Astrocyte (in vitro differentiated cells and primary cell): ENCODE measurements at places on chromosomes 1 and 21. TPM values are rescaled to one million over a fixed set of nuclear protein-coding genes. Genes with fewer than 3 reads are reported as not detected.

Gene NTMT2
- total RNA-seq, result 0.43 TPM in 1 of 2 replicates, not detected in the other

Gene AMPD1
- not detected in 2 replicates for total RNA-seq

Gene ARL8A
- 72.9 and 83.0 TPM in 2 replicates for total RNA-seq

Gene LCE2D
- total RNA-seq, result not detected in 2 replicates

DNA sequence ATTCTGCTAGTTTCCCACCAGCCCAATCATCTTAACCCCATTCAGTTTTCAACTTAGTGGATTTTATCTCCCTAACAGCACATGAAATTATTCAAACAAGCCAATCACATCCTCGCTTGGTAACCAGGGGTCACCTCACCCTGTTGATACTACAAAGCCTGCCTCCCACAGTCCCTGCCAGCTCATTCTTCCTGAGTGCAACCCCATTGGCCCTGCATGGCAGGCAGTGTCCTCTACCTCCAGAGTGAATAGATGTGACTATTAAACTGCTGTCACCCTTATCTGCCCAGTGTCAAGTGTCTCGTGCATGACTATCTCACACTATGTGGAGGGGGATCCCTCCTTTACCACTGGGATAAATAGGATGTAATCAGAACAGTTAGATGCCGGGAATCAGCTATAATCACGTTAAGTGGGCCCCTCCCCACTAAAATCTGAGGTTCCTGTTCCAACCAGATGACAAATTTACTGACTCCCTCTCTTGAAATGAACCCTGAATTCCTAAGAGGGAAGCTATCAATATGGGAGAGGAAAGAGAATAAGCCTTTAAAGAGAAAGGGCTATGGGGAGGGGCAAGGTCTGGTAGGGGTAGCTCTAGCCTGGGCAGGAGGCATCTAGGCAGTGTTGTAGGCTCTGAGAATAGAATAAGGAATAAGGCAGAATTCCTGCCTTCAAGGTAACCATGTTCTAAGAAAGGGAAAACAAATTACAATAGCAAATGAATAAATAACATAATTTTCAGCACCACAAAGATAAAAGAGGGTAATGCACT lies 155.9 kb downstream of the SLC30A10 start:
- H3K27ac ChIP-seq, result peak overlapping the region; percentile 28
- H3K27me3 ChIP-seq, result no peaks in the 10 kb centered on the region
- no peak overlapping the region for H3K4me3 ChIP-seq
- peaks cover 10% of the 10 kb centered on the region for H3K4me1 ChIP-seq
- no peak for DNase-seq
- H3K36me3 ChIP-seq, result no peaks in the 10 kb centered on the region

GRCh38 chr1:63710761-63711380 lies 62.9 kb upstream of the ROR1 start:
- no peak overlapping the region for H3K4me3 ChIP-seq
- no peaks in the 10 kb centered on the region for H3K36me3 ChIP-seq
- H3K4me1 ChIP-seq, result peaks cover 11% of the 10 kb centered on the region
- H3K27me3 ChIP-seq, result peaks cover 20% of the 10 kb centered on the region
- DNase-seq, result no peak

DNA sequence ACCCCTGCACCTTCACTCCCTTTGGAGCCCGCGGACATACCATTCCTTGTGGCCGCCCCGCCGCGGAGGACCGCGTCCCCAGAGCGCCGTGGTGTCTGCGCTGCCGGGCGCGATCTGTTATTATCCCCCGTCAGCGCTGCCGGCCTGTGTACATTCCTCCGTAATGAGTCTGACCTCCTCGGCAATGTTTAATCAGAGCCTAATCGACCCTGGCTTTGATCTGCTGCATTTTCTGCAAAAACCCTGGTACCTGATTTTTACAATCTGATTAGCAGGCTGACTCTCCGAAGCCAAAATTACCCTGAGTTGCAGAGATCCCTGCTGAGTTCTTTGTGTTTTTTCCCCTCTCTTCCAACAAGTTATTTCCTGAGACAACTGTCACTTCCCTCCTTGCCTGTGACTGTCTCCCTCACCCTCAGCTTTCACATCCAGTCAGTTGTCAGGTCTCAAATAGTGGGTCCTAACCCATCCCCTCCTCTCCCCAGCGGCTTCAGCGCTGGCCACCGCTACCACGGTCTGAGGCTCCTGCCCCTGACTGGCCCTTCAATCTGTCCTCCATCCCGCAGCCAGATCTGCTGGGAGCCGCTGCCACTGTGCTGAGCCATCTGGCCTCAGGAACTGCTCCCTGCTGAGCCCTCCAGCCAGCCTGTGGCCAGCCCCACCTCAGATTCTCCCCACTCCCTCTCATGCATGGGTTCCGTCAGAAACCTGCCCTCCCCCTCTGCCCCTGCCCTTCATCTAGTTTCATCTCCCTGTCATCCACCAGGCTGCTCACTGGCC lies 53.5 kb downstream of the GLIS1 start:
- peaks cover 57% of the 10 kb centered on the region for H3K4me1 ChIP-seq
- H3K4me3 ChIP-seq, result peak overlapping the region; percentile 14
- H3K36me3 ChIP-seq, result no peaks in the 10 kb centered on the region

GRCh38 chr1:83516369-83516768 lies 482.6 kb downstream of the TTLL7 start:
- no peak for DNase-seq
- no peaks in the 10 kb centered on the region for H3K36me3 ChIP-seq
- H3K4me1 ChIP-seq, result no peaks in the 10 kb centered on the region
- H3K4me3 ChIP-seq, result no peak overlapping the region

DNA sequence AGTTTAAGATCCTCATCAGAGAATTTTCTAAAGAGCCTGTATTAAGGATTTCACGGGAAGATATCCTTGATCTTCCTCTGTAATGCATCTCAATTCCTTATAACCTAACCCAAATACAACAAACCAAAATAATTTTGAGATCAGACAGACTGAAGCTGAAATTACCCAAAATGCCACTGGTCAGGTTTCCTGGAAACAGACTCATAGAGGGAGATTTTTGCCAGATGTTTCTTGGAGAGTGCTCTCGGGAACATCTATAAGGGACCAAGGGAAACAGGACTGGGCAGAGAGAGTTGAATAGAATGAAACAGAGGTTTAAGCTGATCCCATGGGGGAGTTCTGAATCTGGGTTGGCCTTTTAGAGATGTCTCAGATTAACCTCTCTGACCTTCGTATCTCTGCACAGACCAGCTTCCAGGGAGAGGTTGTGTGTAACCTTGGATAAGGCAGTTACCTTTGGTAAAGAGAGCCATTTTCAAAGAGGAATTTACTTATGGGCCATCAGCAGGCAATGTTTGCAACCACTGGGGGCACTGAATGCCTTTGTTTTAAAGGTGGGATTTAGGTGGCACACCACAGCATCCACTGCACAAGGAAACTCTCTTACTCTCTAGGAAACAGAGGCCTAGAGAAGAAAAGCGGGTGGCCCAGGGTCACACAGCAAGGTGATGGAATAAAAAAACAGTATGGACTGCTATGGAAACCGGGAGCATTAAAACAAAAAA lies 130.8 kb upstream of the SGIP1 start:
- H3K27me3 ChIP-seq, result no peaks in the 10 kb centered on the region
- no peaks in the 10 kb centered on the region for H3K4me1 ChIP-seq
- no peak overlapping the region for H3K4me3 ChIP-seq

- H3K36me3 ChIP-seq, result no peaks in the 10 kb centered on the region
- H3K4me1 ChIP-seq, result no peaks in the 10 kb centered on the region
- no peaks in the 10 kb centered on the region for H3K27me3 ChIP-seq
- no peak overlapping the region for H3K4me3 ChIP-seq
- DNase-seq, result no peak
These were observed 69.4 kb downstream of the PKN2 start for GRCh38 chr1:88753506-88753905.

DNA sequence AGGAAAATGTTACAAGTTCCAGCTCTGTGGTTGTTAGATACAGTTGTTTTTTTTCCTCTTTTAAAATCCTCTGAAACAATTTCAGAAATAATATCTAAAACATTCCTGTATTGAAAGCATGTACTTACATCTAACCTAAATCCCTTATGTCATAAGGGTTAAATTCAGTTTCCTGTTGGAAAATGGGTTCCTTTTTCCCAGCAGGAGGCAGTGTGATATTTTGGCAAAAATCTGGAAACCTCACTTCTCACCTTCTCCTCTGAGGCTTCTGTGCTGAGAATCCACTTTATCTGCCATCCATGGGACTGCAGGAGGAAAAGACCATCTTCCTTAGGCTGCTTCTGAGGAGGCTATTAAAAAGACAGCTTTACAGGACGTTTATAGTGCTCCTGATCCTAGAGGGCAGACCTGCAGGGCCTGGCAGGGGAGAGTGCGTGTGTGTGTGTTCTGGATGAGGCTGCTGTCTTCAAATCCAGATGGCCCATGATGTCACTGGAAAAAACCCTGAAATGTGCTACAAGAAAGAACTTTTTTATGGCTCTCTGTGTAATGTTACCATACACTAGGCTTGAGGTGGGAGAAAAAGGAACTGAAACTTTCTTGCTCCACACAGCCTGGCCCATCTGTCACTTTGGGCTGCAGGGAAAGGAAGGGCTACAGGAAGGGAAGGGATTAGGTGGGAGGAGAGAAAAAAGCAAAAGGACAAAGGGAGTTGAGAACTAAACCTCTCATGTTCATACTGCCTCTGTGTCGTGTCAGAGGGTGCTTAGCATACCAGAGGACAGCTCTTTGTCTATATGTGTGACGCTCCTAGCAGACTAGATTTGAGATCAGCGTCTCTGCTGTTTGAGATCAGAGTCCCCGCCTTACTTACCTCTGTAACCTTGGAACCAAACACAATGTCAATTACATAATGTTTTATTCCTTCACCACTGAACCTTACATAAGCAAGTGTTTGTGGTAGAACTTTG lies 379.2 kb upstream of the SPAG17 start:
- H3K36me3 ChIP-seq, result no peaks in the 10 kb centered on the region
- no peak for DNase-seq
- H3K27me3 ChIP-seq, result no peaks in the 10 kb centered on the region
- H3K4me1 ChIP-seq, result no peaks in the 10 kb centered on the region
- no peak overlapping the region for H3K27ac ChIP-seq

- H3K4me3 ChIP-seq, result no peak overlapping the region
- H3K4me1 ChIP-seq, result no peaks in the 10 kb centered on the region
- DNase-seq, result no peak
- H3K27ac ChIP-seq, result no peak overlapping the region
- H3K36me3 ChIP-seq, result peaks cover 7% of the 10 kb centered on the region
- no peaks in the 10 kb centered on the region for H3K27me3 ChIP-seq
These were observed 12.0 kb downstream of the MOV10 start for GRCh38 chr1:112686417-112686816.

DNA sequence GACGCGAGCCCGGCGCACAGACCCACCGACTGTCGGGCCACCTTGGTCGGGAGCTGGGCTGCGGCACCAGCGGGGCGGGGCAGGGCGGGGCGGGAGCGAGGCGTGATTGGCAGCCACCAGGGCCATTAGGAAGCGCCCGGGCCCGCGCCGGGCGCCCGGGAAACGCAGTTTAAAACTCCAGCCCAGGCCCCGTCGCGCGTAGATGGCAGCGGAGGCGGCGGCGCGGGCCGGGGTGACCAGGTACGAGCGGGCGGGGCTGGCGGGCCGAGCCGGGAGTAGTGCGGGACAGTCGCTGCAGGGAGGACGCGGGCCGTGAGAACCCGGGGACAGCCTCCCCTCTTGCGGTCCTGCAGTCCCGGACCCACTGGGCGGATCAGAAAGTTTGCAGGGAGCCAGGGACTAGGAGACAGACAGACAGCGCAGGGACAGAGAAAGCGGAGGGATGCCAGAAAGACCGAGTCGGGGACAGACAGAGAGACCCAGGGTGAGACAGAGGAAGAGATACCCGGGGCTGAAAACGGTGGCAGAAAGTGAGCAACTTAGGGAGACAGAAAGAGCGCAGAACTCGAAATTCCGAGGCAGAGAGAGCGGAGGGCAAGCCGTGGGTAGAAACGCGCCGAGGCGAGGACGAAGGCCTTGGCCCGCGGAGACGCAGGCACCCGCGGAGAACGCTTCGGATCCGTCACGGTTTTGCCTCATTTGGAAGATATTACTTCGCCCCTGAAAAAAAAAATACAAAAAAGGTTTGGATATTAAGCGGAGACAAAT lies at the start of gene DMBX1:
Gene DMBX1 (plus strand): TSS at position 199 of the 768 bp plus-strand sequence. CDS start 17,175 bp downstream, outside the sequence.
- H3K4me3 ChIP-seq, result peak within 1 kb of the TSS; percentile 23
- H3K4me1 ChIP-seq, result peaks cover 5% of the 10 kb centered on the region
- no peak for DNase-seq
- no peaks in the 10 kb centered on the region for H3K36me3 ChIP-seq
- peaks cover 92% of the 10 kb centered on the region for H3K27me3 ChIP-seq

DNA sequence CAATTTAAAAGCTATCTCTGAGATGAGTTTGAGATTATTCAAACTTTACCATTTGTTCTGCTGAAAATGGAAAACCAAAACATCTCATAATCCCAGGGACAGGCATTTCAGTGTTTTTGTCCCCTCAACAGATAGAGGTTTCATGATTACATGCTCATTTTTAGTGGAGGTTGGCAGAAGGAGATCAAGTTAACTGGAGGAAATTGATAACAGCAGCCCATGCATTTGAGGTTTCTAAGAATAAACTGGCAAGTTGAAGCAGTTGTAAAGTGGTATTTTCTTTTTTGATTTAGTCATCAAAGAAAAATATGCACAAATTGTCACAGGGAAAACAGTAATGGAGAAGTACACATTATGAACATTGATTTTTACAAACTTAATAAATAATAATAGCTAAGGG lies 205.8 kb downstream of the PLA2G4A start:
- H3K27ac ChIP-seq, result no peak overlapping the region
- DNase-seq, result no peak
- H3K27me3 ChIP-seq, result no peaks in the 10 kb centered on the region
- no peak overlapping the region for H3K4me3 ChIP-seq
